ENCODE measurements at places on chromosomes 6 and 20.

GRCh38 chr20:11195899-11196558 lies 522.2 kb upstream of the JAG1 start:
- DNase-seq, result peak; percentile 74

GRCh38 chr20:36585410-36586125 lies 12.2 kb downstream of the TGIF2 start:
- DNase-seq, result peak; percentile 83

DNA sequence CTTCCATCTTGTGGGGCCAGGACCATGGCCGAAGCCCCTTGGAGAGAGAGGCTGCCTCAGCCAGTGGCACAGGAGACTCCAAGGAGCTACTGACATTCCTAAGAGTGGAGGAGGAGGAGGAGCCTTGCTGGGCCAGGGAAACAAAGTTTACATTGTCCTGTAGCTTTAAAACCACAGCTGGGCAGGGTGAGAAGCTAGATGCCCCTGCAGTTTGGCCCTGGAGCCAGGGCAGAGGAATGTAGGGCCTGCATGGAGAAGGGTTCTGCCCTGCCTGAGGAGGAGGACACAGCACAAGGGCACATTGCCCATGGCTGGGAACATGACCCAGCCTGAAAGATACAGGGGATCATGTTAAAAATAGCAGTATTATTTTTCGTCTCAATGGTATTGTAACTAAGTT lies 37.4 kb downstream of the PLCG1 start:
- DNase-seq, result peak; percentile 48

DNA sequence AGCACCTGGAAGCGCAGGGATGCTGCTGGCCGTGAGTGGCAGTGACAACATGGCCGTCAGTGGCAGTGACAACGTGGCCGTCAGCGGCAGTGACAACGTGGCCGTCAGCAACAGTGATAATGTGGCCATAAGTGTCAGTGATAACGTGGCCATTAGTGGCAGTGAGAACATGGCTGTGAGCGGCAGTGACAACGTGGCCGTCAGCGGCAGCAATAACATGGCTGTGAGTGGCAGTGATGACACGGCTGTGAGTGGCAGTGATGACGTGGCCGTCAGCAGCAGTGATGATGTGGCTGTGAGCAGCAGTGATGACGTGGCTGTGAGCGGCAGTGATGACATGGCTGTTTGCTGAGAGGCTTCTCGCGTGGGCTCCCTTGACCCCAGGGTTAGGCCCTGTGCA lies 169.8 kb downstream of the ERMARD start:
- no peak for DNase-seq

DNA sequence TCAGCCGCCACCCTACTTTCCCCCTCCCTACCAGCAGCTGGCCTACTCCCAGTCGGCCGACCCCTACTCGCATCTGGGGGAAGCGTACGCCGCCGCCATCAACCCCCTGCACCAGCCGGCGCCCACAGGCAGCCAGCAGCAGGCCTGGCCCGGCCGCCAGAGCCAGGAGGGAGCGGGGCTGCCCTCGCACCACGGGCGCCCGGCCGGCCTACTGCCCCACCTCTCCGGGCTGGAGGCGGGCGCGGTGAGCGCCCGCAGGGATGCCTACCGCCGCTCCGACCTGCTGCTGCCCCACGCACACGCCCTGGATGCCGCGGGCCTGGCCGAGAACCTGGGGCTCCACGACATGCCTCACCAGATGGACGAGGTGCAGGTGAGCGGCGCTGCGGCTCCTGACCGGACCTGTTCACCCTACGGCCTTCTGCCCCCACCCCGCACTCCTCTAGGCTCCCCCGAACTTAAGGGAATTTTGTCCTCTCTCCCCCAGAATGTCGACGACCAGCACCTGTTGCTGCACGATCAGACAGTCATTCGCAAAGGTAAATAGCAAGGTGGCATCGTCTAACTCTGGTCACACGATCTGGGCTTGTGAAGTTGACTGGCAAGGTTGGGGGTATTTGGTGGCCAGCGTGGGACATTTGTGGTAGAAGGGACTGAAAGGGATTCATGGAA lies 2.3 kb downstream of the TFAP2C start:
- no peak for DNase-seq
